ENCODE measurements at places on chromosomes 2 and 18. TPM values are rescaled to one million over a fixed set of nuclear protein-coding genes. Genes with fewer than 3 reads are reported as not detected.

Gene ANKRD62
- not detected for total RNA-seq

Gene TCF23
- 0.13 TPM for total RNA-seq

Gene CD226
- total RNA-seq, result 16.1 TPM

Gene ALPI
- not detected for total RNA-seq

Gene VWC2L
- 0.30 TPM for total RNA-seq

Gene SRSF7
- total RNA-seq, result 123 TPM

Gene ANO7
- 0.30 TPM for total RNA-seq
